ENCODE measurements at places on chromosomes 7 and 10.

DNA sequence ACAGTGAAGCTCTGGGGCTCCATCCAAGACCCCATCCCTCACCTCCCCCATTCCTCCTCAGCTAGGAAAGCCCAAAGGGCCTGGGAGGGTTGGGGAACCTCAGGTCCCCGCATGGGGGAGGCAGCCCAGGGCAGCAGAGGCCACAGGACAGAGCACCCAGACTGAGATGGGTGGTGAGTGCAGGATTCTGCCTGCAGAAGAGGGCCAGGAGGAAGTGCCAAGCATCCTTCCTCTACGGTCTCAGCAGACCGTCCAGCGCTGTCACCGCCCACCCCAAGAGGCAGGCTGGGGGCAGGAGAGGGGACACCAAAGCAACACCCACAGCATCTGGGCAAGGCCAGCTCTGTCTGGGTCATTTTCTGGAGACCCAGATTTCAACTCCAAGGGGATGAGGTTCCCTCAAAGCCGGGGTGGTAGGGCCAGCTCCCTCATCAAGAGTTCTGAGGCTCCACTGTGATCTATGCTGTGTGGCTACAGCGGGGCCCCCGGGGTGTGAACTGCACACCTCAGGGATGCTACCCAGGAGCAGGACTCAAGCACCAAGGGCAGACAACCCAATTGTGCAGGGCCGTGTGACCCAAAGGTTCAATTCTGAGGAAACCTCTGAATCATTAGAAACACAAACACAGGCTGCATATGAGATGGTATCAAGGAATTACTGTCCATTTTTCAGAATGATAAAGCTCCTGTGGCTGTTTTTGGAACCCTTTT is 46.8 kb downstream of the CAMK2B start:
- no peak for DNase-seq

DNA sequence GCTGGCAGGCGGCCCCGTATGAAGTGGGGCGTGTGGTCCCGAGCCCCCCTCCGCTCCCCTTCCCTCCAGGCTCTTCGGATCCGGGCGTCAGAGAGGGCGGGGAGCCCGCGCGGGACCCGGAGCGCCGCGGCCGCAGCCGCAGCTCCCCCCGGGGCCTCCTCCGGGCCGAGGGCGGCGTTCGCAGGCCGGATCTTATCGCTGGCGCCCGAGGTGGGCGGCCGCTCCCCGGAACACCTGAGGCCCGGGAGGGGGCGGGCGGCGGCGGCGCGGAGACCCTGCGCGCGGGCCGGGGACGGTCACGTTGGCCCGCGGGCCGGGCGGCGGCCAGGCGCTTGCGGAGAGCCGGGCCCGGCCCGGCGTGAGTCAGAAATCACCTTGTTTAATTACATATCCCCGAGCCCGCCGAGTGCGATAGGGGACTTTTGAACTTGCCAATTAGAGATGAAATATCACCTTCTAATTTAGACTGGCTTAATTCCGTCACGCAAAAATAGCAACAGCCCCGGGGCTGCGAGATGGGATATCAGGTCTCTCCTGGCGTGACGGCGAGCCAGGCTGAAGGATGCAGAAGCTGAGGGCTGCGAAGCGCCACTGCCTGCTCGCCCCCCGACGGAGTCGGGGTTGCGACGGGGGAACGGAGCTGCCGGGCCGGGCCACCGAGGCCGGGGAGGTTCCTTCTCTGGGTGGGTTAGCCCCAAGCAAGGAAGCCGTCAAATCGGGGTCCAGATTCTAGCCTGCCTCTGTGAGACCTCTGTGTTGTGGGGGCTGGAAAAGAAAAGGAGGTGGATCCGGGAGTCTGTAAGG is 43.4 kb downstream of the LDB3 start:
- DNase-seq = peak; percentile 51

DNA sequence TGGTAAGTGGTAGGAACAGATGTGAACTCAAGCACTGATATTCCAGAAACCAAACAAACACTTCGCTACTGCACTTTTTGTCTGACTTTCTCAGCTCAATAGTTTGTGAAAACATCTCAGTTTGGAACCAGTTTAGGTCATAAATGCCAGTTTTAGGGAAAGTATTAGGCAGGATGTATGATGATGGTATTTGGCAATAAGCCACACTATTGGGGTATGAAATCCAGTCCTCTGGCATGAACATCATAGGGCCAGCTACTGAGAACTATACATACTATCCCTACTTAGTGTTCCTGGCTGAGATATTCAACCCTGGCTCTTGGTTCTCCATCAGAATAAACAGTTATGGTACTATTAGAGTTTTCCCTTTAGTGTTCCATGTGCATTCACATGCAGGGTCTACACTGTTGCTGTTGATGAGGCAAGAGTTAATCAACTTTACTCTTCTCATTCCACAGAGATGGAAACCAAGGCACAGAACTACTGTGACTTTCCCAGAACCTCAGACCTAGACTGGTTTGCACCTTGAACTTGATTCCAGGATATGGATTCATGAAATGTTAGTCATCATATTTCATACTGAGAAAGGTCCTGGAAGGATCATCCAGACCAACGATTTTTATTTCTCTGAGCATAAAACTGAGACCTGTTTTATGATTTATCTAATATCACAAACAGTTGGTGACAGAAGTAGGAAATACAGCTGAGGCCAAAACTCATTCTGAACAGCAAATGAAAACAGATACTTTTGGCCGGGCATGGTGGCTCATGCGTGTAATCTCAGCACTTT is 20.0 kb upstream of the IFIT2 start:
- DNase-seq = no peak

- no peak for DNase-seq
These were observed 8.9 kb upstream of the KCNK18 start for GRCh38 chr10:117188371-117188770.

DNA sequence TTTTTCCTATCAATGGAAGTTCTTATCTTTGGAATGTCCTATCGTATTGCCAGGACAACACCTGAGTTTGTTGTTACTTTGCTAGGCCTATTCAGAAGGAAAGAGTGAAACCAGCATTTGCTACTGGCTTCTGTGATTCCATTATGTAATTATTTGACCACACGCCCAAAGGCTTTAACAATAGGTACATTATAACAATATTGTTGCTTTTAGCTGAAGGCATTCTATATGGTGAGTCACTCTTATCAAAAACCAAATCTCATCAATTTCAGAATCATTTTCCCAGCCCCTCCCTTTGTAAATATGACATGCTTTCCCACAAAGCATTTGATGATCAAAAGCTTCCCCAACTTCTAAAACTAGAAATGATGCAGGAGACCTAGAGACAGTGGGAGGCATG is 294.4 kb upstream of the NEBL start:
- no peak for DNase-seq

All from T-helper 1 cell (primary cell).